ENCODE measurements at places on chromosomes 6 and 20. TPM values are rescaled to one million over a fixed set of nuclear protein-coding genes. Genes with fewer than 3 reads are reported as not detected.

DNA sequence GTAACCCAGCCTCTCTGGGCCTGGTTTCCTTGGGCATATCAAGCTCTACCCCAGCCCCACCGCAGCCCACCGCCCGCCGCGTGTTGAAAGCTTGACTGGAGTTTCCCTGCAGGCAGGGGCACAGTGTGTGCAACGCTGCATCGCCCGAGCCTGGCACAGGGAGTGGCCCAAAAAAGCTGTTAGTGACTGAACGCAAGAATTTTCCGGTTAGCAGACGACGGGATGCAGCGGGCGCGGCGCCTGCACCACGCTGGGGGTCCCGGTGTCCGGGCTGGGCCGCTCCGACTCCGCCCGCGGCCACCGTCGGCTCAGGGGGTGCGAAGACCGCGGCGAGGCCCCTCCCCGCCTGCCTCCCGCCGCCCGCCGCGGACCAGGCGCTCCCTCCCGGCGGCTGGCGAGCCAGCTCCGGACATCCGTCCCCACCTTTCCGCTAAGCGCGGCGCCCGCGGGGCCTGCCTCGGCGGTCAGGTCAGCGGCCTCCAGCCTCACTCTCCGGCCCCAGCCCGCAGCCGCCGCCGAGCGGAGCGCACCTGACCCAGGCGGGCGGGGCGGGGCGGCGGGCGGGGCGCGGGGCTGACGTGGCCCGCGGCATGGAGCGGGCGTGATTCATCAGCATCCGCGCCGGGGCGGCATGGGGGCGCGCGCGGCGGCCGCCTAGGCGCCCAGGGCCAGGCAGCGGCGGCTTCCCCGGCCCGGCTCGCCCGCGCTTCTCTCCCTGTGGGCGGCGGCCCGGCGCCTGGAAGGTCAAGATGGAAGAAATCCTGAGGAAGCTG, at the start of gene ARFGEF3:
ARFGEF3 (plus strand) TSS at position 602 of the 773 bp plus-strand sequence; CDS start at position 750, 148 bp downstream.
- peak; percentile 71 for DNase-seq

- no peak for DNase-seq
These were observed 88.8 kb downstream of the ATP9A start for GRCh38 chr20:51679254-51679921.

DNA sequence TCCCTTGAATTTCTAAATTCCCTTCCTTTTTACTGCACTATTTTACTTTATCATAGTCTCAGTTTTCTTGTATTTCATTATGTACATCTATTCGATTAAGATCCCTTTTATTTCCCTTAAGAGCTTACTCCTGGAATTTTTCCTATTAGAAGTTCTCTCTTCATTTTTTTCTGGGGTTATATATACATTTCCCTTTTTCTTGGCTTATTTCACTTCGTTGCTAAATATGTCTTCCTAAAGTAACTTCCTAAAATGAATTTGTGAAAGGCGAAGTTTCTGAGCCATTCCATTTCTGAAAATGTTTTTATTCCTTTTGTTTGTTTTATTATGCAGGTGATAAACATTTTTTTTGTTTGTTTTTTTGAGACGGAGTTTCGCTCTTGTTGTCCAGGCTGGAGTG, 5.9 kb upstream of the CD109 start:
- DNase-seq = no peak

DNA sequence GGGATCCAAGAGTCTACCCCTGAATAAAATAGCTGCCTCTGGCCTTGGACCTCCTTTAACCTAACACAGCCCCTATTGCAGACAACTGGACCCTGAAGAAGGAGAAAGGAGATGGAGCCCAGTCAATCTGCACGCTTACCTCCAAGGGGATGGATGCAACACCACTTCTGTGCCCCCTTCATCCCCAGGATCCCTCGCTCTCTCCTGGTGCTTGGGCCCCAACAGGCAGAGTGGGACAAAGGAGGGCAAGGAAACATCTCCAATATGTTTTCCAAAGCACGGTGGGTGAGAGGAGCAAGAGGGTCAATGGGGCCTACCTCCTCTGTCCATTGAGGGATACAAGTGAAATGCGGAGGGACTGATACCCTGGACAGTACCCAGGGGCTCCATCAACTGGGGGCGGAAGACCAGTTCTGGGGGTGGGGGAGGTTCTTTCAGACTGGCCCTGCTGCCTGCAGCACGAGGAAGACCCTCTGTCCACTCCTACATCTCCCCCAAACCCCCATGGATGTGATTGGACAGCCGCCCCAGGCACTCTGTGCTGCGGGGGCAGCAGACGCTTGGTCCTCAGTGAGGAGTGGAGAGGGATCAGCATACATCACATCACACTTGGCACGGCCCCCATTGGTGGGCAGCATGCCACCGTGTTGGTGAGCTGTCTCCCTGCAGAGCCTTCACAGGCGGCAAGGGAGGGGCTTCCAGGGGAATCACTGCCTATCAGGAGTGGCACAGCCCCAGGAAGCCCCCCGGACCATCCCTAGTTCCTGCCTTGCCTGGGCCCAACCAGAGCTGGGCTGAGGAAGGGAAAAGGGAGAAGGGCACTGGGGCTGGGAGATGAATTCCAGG, 70.6 kb downstream of the MRPL14 start:
- DNase-seq = peak; percentile 49

- no peak for DNase-seq
These were observed 179.1 kb upstream of the SUPT3H start for GRCh38 chr6:45556828-45557227.

DNA sequence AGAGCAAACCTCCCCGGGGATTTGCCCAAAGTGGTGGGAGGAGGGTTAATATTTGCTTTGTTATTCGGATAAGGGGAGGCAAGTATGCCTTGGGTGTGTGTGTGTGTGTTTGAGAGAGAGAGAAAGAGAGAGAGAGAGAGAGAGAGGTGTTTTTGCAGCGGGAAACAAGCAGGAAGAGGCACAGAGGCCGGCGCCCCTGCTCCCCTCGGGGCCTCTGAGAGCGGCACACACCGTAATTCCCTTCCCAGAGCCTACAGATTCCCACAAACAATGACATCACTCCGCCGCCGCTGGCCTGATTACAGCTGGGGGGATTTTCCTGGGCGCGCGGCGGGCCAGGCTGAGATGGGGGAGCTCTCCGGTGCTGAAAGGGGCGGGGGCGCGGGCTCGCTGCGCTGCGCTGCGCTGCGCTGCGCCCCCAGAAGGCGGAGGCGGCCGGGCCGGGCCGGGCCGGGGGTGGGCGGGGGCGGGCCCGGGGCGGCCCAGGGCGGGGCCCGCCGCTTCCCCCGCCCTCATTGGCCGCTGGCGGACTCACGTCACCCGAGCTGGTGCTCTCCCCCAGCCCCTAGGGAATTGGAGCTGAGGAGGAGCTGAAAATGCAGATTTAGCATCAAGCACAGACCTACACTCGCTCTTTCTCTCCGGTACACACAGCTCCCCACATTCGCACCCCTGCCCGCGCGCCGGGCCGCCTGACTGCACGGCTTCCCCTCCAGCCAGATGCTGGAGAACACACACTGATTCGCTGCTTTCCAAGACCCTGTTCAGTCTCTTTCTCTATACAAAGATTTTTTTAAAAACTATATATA, at the start of gene PCSK2:
PCSK2 (plus strand) TSS at position 631 of the 809 bp plus-strand sequence. CDS start 266 bp downstream, outside the sequence.
- DNase-seq = no peak

DNA sequence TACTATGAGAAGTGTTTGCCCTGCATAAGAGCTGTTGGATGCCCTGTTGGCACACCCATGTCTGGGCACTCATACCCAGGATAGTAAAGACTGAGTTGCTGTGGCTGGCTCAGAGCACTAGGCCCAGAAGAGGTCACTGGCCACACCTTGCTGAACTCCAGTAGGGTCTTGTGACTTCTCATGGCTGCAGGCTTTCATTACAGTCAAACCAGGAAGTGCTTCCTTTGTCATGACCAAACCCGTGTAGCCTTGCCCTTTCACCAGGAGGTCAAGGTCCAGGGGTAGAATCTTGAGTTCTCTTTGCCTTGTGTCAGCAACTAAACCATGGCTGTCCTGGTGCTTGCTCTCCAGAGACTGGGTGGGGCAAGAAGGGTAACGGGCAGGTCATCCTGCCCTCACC, 49.5 kb downstream of the CD164 start:
- DNase-seq = peak; percentile 84

GRCh38 chr6:138772596-138773176, 883 bp upstream of the CCDC28A start:
- DNase-seq = no peak

DNA sequence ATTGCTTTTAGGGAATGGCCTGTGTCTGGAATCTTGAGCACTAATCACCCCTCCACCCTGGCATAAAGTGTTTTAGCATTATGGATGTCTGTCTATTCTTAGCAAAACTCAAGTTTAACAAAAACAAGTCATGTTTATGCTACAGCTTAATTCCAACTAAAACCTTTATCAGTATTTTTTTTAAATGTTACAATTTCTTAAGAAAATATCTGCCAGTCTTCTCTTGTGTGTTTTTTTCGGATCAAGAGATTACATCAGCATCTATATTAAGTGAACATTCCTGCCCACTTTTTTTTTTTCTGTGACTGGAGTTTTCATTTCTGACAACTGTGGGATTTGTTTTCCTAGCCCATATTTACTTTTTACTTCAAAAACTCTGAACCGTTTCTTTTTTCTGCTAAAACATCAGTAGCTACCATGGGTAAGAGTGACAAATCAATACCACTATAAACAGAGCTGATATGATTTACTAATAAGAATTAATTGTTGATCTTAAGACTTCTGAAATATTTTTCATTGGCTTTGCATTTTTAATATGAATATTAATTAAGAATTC, 94.3 kb downstream of the EDN1 start:
- DNase-seq = no peak

DNA sequence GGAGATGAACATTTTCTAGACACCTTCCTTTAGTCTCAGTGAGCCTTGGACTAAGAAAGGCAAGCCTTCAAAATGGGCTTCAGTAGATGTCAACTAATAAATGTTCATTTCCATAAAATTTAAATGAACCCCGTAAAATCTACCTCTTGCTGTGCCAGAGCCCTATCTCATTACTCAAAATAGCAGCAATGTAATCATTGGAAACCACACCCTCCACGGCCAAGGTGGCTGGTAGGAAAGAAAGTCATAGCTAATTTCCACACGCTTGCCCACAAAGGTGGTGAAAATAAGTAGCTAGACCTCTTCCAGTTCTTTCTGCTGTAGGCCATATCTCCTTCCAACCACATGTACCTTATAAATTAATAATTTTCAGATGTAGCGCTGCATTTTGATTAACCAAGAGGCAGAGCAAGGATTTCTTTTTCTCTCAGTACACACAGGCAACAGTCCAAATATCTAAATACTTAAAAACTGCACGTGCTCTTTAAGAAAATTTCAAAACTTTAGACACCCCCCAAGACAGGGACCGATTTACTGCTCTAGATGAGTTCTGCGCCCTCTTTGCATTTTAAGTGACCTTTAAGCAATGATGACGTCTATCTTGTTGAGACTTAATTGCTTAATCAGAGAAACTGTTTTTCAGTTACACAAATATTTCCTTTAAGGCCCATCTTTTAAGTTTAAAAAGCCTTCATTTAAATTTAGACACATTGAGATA, 290.8 kb downstream of the ZNF217 start:
- DNase-seq = no peak

GRCh38 chr6:35895560-35895959, 25.3 kb downstream of the SRPK1 start:
- DNase-seq = no peak

DNA sequence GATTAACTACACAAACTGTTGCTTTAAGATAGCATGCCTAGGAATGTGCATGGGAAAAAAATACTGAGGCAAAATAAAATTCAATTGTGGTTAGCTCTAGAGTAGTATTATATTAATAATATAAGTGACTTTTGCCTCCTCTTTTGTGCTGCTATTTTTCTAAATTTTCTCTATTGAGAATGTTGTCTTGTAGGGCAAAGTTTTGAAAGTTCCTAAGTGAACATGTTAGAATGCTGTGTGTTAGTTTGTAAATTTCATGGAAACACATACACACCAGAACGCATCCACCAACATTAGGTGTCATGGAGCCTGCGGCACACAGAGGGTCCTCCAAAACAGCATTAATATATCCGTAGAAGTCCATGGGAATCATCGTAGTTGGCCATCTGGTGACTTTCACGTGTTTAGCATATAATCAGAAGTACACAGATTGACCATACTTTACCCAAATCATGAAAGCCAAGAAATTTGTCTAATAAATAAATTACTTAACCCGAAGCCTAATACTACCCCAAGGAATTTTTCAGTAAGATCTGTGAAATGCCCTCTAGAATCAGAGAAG, 25.6 kb downstream of the ARHGAP18 start:
- DNase-seq = no peak

GRCh38 chr6:3383525-3383924, 73.3 kb downstream of the SLC22A23 start:
- DNase-seq = peak; percentile 88

DNA sequence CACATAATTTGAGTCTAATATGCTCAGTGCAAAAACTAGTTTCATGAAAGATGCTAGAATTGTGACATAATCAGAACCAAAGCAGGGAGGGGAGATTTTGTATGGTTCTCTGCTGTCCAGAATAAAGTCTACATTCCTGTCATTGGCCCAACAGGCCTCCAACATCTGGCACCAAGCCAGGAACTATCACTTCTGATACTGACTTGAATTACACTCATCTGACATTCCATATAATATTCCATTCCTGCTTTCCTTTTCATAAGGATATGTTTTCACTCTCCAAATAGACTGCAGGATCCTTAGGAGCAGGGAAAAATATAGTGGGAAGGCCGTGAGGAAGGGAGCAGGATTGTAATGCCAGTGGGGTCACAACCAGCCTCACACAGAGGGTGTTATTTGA, 84.6 kb upstream of the BTN3A2 start:
- no peak for DNase-seq

GRCh38 chr6:7451326-7451725, 61.7 kb downstream of the RIOK1 start:
- DNase-seq = no peak

GRCh38 chr6:40187535-40188144, 253.4 kb upstream of the MOCS1 start:
- no peak for DNase-seq

NECAB3 gene
- 30.3 TPM for total RNA-seq

AGER gene
- 4.1 TPM for total RNA-seq

VSX1 gene
- not detected for total RNA-seq

RNF217 gene
- total RNA-seq = 9.1 TPM

CD93 gene
- total RNA-seq = 5.3 TPM

DLL1 gene
- 16.1 TPM for total RNA-seq

CRYBG1 gene
- 102 TPM for total RNA-seq

KHDC1L gene
- total RNA-seq = not detected

MOG gene
- total RNA-seq = not detected

GSTA3 gene
- total RNA-seq = not detected

All from colonic mucosa (tissue), 4 donors.